Retina (tissue), 1 donor: ENCODE measurements at places on chromosomes 2 and 18.

DNA sequence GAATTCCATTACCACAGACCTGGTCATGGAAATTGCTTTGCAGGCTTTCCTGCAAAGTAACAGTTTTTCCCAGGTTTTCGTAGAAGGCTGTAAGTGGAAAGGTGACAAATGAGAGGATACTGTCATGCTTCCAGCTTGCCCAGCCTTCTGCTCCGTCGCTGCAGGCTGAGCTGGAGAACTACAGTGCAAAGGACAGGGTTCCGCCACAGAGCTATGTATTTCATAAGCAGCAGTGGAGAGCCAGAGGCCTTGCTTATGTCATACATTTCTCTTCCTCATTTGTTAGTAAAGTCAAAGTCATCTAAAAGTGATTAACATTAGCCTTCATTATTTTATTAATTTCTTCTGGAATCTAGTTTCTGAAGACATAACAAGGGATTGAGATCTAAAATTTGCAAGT is 72.9 kb upstream of the RBM44 start:
- no peak for DNase-seq

DNA sequence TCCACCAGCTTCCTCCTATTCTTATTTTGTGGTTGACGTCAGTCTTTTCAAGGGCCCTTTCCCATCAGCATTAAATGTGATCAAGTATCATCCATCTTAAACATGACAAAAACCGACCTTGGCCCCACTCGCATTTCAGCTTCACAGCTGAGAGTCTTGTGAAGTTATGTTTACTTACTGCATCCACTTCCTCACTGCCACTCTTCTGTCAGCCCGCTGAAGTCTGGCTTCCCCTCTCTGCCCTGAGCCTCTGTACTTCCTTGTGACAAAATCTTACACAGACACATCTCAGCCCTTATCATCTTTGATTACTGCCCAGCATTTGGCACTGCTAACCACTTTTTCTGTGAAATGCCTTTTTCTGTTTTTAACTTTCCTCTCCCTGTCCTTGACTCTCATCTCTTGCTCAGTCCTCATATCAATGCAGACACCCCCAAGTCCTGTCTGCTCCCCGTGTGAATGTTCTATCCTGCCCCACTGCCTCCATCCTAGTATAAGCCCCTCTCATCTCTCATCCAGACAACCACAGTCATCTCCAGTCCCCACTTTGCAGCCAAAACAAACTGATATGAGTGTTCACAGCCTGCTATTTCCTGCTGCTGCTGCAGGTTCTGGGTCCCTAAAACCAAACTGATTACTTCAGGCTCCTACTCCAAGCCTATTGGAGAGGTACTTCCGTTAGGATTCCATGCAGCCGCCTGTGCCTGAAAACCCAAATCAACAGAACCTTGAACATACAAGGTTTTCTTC is 31.4 kb downstream of the FOSL2 start:
- DNase-seq, result no peak

DNA sequence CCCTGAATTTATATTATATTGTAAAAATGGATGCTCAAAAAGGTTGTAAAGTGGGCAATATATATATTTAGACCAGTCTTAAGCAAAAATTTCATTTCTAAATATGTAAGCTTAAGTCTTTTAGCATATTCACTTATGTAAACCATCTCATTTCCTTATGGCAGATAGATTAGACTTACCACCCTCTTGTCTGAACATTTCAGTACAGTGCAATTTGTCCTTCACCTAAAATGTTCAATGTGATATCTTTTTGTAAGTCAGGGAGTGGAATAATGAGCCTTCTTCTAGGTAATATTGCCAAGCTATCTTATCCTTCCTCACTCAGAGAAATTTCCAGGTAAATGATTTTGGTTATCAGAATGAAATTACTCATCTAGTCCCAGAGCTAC is 92.3 kb downstream of the KLF7 start:
- no peak for DNase-seq

DNA sequence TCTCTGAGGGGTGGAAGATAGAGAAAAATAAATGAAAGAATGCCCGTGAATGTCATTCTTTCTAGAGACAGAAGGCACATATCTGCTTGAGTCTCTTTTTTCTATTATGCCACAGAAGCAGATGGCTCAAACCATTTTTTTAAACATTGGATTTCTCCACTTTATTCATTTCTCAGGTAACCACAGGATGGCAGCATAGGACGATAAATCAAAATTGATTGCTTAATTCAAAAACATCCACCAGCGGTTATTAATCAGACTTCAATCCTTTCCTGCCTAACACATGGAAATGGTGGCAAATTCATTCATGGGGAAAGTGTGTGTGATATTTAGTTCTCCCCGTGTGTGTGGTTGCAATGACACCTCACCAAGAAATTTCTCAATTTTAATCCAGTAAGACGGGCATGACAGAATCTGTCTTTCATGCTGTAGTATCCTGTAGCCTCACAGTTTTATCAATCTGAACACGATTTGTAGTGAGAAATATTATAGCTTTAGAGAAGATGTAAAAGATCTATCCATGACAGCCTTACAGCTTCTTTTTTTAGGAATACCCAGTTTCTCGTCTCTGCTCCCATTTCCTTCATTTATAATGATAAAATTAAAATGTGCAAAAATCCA is 72.2 kb downstream of the DSC3 start:
- DNase-seq, result peak; percentile 62

DNA sequence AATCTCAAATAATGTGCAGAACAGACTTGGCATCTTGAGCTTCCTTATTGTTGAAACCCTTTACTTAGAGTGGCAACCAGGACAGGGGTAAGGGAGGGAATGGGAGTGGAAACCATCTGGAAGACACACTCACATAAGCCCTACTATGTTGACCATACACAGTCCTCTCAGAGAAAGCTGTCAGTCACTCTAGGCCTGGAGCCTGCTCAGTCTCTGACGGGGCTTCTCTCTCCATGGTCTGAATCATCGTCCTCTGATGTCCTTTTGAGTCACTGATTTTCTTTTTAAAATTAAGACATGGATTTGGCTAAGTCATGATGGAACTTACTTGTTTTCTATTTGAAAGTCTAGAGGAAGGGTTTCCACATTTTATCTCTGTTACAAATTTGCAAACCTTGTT is 74.0 kb downstream of the MYO1B start:
- DNase-seq, result no peak
